ENCODE measurements at places on chromosomes 16 and 17.

- no peak for DNase-seq
These were observed 32.8 kb downstream of the XYLT1 start for GRCh38 chr16:17437981-17438380.

GRCh38 chr17:45438931-45439610 is 6.4 kb upstream of the ARHGAP27 start:
- DNase-seq, result no peak

DNA sequence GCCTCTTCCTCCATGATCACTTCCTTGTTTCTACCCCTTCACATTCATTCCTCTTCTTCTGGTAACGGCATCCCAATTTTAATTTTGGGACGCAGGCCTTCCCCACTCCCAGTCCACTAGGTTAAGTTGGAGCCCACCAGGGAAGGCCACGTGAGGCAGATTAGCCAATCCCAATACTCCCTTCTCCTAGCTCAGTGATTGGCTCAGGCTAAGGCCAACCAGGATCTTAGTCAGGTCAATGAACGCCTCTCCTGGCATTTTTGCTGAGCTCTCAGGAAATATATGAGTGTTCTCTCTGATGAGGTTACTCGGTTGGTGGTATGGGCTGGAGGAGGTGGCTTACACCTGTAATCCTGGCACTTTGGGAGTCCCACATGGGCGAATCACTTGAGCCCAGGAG is 15.4 kb downstream of the SEZ6L2 start:
- DNase-seq, result no peak

DNA sequence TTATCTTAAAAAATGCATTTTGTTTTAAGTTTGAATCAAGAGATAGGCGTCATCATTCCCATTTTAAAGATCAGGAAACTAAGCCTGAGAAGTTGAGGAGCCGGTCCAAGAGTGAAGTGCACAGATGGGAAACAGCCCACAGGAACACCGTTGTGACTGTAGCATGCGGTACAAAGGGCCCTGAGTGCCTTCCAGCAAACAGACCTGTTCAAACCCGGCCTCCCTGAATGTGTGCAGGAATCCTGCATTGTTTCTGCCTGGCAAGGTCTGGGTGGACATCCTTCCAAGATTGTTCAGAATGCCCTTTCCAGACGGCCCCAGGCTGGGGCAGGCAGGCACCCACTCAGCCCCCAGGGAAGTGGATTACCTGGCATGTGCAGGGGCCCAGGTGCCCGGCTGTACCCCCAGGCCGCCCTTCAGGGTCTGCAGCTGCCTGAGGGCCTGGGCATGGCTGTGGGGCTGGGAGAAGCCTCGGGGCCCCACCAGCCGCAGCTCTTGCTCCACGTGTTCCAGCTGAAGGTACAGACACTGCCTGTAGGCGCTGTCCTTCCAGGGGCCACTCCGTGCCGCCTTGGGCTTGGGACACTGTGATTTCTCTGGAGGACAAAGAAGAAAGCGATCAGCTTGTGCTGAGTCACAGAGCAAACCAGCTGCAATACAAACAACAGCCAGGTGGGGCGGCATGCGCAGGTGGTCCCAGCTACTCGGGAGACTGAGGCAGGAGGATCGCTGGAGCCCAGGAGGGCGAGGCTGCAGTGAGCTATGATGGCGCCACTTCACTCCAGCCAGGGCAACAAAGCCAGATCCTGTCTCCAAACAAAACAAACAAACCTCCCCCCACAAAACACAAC is 45.0 kb upstream of the GCSH start:
- DNase-seq, result no peak

DNA sequence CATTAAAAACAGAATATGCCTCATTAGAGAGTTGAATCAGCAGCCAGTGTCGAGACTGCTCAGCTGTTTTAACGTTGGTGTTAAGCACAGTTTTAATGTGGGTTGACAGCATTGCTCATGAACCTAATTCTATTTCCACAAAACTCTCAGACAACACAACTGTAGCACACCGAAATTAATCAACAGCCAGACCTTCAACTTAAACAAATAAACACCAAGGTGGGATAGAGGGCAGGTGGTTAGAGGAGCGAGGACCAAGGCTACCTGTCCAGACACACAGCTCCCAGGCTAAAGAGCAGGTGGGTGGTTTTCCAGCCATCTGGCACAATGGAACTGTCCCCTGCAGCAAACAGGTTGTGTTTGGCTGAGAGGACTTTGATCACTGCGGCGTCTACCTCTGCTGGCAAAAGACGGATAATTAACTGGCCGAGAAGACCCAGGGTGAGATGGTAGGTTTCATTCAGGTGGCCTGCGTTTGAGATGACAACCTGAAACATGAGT is 69.6 kb upstream of the ATP2A3 start:
- no peak for DNase-seq

GRCh38 chr17:82399041-82399441 is 19.1 kb upstream of the HEXD start:
- no peak for DNase-seq

DNA sequence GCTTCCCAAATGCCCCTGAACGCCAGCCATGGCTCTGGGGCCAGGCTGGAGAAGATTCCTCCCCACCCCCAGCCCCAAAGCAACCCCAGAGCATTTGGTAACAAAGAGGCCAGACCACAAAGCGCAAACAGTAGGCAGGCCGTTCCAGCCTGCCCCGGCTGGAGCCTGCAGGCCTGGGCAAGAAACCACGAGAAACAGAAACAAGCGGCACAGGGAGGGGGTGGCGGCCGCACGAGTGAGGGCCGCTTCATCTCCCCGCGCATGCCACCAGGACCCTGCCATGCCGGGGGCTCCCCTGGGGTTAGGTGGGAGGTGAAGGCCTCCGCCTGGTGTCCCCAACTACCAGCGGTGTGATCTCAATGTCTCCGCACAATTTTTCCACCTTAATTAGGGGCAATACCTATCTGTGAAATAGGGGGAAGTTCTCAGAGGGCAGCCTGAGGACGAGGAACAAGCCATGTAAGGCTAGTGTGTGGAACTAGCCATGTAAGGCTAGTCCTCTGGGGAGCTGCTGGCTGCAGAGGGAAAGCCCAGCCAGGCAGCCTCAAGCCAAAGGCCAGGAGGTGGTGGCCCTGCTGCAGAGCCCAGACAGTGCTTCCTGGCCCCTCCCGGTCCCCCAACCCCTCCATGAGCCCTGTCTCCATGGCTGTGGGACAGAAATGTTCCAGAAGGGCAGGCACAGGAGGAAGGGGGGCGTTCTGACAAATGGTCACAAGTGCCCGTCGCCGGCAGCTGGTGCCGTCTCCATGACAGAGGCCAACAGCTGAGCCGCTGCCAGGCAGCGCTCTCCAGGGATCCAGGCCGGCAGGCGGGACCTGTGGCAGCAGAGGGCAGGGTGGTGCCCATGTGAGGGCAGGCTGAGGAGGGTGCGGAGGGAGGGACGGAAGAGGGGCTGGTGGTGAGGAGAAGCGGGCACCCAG is 14.5 kb upstream of the MTSS2 start:
- no peak for DNase-seq

GRCh38 chr16:66740533-66740932 is 10.9 kb downstream of the DYNC1LI2 start:
- DNase-seq, result no peak
